Left lung (tissue), 14 donors: ENCODE measurements at places on chromosomes 1 and 21. TPM values are rescaled to one million over a fixed set of nuclear protein-coding genes. Genes with fewer than 3 reads are reported as not detected.
A peak's percentile ranks its signal among the peaks of the same experiment; 100 is the strongest.

Gene TCHHL1
- not detected for total RNA-seq

Gene PTGS2
- 21.6 TPM for total RNA-seq

Gene MFAP2
- total RNA-seq, result 8.0 TPM

Gene TFF2
- total RNA-seq, result not detected

Gene HSD3B1
- total RNA-seq, result not detected

Gene DBT
- total RNA-seq, result 22.6 TPM

GRCh38 chr21:16264319-16264718 lies 534.5 kb downstream of the USP25 start:
- DNase-seq, result no peak

DNA sequence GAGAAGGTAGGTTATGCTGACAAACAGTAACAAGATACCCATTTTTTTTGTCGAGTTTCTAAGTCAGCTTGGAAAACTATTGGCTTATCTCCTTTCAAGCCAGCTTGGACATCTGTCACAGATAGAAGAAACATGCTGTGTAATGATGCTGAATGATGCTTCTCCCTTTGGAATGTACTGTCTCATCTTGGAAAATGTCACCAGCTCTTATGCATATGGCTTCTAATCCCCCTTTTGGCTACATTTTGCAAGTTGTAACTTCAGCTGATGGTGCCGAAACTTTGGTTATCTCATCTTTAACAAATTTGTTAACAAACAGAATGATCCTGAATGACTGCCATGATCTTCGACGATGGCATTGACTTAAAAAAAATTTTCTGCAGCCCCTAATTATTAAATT lies 68.8 kb upstream of the ST6GALNAC3 start:
- DNase-seq, result no peak

DNA sequence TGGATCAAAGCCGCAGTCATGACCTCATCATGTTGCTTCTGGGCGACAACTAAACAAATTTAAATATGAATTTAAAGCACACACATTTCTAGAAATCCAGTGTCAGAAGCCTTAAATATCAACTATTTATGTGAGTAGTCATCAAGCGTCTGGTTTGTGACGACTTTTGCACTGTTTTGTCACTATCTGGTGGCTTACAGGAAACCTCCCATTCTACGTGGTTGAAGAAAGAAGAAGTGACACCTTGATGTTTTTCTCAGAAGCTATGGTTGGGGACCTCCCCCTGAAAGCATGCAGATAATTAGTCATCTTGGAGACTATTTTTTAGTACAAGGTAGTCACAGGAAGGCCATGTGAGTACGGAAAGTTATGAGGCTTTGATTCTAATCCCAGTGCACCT lies 58.5 kb downstream of the TENT5C start:
- no peak for DNase-seq

GRCh38 chr1:44275991-44276405 lies 62.7 kb downstream of the DMAP1 start:
- DNase-seq, result no peak

DNA sequence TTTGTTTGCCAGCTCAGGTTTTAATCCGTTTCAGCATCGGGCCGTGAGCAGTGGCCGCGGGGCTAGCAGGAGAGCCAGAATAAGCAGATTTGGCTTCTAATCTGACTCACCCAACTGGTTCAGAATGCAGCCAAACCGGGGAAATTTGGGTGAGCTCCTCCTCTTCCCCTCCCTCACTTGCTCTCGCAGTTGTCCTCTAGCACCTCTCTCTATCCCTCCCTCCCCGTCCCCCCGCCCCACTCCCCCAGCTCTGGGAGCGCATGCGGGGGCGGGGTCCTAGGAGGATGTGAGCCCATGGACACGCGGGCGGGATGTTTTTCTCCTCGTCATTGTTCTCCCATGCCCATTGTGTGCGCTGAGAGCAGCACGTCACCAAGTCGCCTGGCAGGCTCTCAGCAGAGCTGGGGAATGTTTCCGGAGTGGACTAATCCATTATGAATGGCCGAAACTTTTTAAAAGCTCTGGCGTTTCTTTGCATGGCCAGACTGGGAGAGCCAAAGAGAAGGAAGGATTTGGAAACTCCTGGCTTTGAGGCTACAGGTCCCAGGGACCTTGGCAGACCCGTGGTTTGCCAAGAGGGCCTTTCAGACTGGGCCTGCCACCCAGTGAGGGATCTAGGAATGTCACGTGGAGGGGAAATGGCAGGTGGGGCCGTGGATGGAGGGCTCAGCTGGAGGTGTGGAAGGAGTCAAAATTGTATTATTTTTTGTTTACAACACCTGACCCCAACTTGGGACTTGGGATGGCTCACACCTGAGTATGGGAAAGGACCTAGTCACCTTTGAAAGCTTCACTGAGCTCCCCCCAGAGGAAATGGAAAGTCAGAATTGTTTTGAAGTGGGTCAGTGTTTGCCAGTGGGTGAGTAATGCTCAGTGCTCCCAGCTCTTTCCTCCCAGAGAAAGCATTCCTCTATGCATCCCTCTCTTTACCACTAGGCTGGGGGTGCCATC lies 39.2 kb downstream of the CDK18 start:
- DNase-seq, result peak; percentile 88

DNA sequence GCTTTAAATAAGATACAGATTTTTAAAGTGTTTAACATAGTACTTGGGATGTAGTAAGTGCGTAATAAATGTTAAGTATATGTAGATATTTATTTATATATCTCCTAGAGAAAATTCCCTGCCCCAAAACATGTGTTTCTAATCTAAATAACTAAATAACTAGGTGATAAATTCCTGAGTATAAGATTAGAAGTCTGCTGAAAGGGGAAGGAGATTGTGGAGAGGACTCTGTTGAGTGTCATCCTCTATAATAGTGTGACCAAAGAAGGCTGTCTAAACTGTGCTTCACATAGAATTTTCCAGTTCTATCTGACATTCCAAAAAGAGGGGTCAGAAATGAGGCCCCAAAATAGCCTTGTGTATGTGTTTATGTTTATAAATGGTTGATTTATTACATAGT lies 590.5 kb upstream of the ADAMTS5 start:
- no peak for DNase-seq

- no peak for DNase-seq
Measured at GRCh38 chr1:231407049-231407448, 15.0 kb downstream of the EGLN1 start.

- DNase-seq, result no peak
Measured at GRCh38 chr1:160414881-160415280, 14.5 kb downstream of the VANGL2 start.

DNA sequence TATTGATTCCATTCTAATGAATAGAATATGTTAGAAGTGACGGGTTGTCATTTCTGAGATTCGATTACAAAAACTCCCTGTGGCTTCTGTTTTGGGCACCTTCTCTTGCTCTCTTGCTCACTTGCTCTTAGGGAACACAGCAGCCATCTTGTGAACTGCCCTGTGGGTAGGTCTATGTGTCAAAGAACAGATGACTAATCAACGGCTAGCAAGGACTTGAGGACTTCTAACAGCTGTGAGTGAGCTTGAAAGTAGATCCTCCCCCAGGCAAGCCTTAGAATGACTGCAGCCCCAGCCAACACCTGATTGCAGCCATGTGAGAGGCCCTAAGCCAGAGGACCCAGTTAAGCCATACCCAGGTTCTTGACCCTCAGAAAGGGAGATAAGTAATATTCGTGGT lies 49.3 kb downstream of the AZIN2 start:
- no peak for DNase-seq

DNA sequence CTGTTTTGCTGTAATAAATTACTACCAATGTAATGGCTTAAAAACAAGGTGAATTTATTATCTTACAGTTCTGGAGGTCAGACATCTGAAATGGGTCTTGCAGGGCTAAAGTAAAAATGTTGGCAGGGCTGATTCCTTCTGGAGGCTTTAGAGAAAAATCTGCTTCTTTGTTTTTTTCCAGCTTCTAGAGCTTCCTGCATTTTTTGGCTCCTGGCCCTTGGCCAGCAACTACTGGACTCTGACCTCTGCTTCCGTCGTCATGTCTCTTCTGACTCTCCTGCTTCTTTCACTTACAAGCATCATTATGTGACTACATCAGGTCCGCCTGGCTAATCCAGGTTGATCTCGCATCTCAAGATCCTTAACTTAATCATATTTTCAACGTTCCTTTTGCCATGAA lies 350.9 kb downstream of the S1PR1 start:
- DNase-seq, result peak; percentile 6

DNA sequence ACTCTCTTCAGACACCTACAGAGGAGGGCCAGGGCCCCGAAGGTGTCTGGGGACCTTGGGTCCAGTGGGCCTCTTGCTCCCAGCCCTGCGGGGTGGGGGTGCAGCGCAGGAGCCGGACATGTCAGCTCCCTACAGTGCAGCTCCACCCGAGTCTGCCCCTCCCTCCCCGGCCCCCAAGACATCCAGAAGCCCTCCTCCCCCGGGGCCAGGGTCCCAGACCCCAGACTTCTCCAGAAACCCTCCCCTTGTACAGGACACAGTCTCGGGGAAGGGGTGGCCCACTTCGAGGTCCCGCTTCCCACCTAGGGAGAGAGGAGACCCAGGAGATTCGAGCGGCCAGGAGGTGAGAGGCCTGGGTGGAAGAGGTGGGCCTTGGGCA lies 3.7 kb downstream of the ADAMTSL4 start:
- no peak for DNase-seq

DNA sequence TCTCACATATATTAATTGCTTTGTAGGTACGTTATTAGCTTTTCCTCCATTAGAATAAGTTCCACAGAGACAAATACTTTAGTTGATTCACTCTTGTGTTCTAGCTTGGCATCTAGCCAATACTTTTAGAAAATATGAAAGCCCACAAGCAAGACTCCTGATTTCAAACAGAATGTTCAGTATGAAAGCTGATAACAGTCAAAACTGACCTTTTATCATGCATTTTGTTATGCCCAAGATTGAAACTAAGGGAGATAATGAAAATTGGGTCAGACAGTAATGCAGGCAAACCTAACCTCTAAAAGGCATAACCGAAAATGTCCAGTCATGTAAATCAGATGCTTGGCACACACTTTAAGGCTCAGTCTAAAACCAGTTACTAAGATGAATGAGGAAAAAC lies 61.7 kb downstream of the ERICH3 start:
- no peak for DNase-seq

GRCh38 chr1:28470146-28470545 lies 35.7 kb upstream of the RCC1 start:
- no peak for DNase-seq

DNA sequence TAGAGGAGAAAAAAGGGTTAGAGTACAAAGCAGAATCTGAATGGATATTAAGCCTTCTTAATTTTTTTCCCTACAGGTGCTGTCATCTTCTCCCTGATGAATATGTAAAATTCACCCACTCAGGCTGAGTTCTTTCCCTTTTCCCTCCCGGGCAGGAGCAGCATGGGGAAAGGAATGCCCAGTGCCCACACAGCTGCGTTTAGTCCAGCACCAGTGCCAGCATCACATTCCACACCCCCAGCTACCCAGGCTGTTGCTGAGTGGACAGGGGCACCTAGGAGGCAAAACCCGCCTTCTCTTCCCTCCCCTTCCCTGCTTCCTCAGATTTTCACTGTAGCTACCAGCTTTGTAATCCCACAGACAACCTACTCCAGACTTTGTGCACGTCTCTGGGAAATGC lies 3.4 kb upstream of the CADM3 start:
- no peak for DNase-seq

DNA sequence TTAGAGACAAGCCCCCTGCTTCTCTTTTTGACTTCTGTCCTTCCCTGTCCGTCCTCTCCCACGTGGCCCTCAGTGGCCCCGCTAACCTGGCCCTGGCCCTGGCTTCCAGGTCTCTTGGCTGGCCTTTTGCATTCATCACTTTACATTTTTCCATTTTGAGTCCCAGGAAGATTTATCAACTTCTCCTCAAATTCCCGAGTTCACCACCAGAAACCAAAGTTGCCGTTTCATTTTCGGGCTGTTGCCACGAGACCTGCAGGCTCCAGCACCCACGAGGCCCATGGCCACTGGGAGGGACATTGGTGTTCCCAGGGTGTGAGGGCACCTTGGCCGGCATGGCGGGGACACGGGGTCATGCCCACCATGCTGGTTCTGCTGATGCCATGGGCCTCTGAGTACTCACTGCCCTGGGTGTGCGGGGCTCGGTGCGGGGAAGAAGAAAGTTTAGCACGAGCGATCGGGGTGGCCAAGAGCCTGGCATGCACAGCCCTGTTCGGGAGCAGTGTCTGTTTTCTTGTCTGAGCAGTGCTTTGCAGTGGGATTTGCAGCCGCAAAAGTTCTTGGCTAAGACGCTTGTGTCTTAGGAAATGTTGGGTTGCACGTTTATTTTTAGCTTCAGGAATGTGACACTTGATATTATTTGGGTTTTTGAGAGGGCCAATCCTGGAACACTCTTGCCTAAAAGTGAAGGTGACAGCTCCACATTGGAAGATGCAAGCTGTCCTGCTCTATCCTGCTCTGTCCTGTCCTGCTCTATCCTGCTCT lies 40.4 kb upstream of the ADARB1 start:
- DNase-seq, result peak; percentile 83

DNA sequence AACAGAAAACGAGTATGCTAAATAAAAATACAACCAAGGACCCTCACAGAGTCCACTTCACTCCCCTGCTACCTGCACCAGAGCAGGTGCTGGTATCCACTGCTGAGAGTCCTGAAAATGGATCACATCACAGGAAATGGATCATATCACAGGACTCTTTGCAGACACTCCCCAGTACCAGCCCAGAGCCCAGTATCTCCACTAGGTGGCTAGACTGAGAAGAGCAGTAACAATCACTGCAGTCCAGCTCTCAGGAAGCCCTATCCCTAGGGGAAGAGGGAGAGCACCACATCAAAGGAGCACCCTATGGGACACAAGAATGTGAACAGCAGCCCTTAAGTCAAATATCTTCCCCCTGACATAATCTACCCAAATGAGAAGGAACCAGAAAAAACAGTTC lies 28.0 kb downstream of the AGBL4 start:
- DNase-seq, result no peak

DNA sequence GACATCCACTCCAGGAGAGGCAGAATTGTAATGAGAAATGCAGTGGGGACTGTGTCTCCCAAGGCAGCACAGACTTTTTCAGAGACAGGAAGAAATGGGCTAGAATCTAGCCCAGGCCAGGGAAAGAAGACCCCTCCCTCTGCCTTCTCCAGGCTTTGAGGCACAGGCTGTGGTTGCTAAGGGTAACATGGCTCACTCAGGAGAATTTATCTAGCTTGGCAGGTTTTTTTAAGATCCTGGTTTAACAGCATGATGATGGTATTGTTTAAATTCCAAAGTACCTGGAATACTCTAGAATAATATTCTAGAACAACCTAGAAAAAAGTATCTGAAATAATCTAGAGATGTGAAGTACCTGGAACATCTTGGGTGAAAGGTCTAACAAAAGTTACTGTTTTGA lies 125.6 kb downstream of the URB2 start:
- DNase-seq, result no peak
